ENCODE measurements at places on chromosomes 11 and 22.

- DNase-seq: no peak
Measured at GRCh38 chr11:125451400-125452124, 44.5 kb downstream of the FEZ1 start.

DNA sequence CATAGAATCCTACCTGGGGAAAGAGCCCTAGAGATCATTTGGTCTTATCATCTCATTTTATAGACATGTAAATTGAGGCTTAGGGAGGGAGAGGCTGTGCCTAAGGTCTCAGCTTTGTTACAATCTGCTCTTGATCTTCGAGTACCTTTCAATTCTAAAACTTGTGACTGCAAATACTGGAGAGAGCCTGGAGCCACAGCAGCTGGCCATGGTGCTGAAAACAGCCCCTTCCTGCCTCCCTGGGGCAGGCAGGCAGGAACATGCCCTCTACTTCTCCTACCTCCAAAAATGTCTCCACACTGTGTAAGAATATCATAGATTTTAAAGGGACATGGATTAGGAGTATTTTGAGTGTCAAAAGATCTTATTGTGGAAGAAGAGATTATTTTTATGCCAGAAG, 52.2 kb downstream of the C22orf42 start:
- DNase-seq: no peak

GRCh38 chr11:66111158-66111557, 41.1 kb downstream of the PACS1 start:
- DNase-seq: no peak

DNA sequence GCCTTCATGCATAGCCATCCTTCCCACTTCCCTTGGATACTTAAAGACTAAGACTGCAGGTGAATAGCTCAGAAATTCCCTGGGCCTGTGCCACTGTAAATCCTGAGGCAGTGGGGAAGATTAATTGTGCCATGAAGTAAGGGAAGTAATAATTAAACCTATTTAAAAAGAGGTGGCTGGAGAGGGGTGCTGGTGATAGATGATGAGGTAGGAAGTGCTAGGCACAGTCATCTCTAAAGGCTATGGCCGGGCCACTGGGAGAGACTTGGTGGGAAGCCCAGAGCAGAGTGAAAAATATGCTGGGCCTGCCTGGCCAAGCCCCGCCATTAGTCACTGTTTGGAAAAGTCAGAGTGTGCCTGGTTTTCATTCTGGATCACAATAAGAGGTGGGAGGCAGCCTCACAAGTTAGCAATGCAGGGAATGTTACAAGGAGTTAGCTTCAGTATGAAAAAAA, 197.2 kb upstream of the PITPNB start:
- DNase-seq: no peak

GRCh38 chr11:82771781-82772180, 38.1 kb upstream of the FAM181B start:
- DNase-seq: no peak
